Activated CD4-positive, alpha-beta T cell treated with anti-CD3 and anti-CD28 coated beads, Interleukin-2, amount 50 U/mL, for 24 hours (primary cell): ENCODE measurements at places on chromosomes 2 and 18.

- no peak for DNase-seq
These were observed 4.1 kb downstream of the ZEB2 start for GRCh38 chr2:144515696-144516410.

DNA sequence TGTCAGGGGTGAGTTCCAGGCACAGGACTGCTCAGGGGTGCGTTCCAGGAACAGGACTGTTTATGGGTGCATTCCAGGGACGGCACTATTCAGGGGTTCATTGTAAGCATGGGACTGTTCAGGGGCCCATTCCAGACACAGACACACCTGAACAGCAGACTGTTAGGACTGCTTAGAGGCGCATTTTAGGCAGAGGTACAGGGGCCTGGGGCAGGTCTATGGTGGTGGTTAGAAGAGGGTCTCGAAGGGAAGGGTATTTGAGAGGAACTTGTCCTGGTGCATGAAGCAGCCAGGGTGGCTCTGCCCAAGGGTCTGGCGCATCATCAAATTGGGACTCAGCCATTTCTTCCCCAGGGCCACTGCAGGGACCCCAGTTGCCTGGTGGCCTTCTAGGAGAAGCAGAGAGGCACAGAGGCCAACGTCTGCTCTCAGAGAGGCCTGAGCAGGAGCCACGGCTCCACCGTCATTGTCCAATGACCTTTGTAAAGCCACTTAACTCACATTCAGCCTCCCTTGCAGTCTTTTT, 14.8 kb upstream of the MLPH start:
- no peak for DNase-seq

DNA sequence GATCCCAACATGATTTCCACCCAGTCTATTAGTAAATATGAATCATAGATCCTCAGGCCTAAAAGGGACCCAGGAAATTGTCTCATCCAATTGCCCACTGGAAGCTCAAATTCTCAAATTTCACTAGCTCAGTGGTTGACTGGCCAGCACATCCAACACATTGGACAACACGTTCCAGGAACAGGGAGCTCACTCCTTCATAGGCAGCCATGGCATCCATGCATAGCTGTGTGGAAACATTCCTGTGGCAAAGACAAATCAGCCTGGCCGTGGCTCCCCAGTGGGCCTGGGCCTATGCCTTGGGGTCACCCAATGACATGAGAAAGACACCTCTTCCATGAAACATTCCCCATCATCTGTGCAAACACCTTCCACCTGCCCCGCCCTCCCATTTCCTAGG, 261.1 kb downstream of the ANAPC1 start:
- no peak for DNase-seq

- no peak for DNase-seq
These were observed 912.2 kb upstream of the PIK3C3 start for GRCh38 chr18:41042866-41043265.

GRCh38 chr2:67046591-67046990, 350.5 kb upstream of the ETAA1 start:
- no peak for DNase-seq

DNA sequence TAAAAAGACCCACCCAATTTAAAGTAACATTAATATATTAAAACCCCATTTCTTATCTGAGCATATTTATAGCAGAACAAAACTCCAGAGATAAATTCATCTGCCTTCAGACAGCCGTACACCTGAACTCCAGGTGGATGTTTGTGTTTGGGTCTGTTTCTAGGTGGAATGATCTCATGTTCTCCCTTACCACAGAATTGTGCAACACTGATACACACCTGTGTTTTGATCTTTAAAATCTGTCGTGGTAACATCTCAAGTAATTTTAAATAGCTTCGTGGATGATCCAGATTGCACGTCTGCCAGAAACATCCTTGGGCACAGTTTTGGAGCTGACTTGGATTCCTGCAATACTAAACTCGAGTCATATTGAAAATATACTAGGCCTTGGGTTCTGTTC, 207.5 kb upstream of the FOSL2 start:
- DNase-seq = no peak

DNA sequence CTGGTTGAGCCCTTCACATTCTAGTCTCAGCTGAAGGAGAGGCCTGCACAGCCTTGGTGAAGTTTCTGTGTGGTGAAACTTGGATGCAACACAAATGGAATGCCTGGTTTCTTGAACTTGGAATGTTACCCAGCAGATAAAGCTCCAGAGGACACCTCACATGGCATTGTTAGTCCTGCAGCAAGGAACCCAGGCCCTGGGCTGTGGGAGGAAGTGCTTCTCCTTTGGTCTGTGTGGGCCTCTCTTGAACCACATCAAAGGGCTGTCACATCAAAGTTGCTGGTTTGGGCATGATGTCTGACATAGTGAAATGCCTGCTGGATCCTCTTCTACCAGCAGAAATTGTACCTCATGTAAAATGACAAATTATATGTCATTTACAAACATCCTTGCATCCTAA, 198.5 kb downstream of the FHOD3 start:
- DNase-seq = no peak

- no peak for DNase-seq
These were observed 194.4 kb downstream of the SLC8A1 start for GRCh38 chr2:40257340-40258134.

DNA sequence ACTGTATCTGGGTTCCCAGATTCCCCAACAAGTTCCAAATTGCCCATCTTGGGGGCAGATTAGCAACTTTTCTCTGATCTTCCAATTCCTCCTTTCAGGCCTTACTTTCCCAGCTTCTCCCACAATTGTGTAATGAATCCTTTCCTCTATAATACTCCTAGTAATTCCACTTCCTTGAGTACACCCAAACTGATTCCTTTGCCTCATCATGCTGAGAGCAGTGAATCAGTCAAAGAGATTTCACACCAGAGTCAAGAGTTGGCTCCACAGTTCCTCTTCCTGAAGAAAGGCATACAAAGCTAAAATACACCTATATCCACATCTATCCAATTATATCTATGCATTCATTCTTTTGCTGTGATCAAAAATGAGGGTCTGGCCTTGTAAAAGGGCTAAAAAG, 28.6 kb upstream of the DAPL1 start:
- no peak for DNase-seq

- DNase-seq = no peak
These were observed 39.2 kb upstream of the LOXHD1 start for GRCh38 chr18:46696268-46696667.

DNA sequence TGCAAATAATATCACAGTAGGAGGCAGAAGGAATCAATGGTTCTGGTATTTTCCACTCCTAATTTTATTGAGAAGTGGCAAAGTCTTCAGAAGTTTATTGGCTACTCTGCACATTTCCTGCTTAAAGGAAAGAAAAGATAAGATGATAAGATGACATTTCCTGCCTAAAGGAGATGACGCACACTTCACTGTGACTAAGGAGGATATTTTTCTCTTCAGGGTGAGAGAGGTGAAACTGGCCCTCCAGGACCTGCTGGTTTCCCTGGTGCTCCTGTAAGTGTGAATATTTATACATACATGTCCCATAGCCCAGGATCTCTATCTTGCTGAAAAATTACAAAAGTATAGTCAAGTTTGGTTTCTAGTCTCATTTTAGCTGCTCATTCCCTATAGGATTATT, 27.9 kb downstream of the COL3A1 start:
- no peak for DNase-seq

DNA sequence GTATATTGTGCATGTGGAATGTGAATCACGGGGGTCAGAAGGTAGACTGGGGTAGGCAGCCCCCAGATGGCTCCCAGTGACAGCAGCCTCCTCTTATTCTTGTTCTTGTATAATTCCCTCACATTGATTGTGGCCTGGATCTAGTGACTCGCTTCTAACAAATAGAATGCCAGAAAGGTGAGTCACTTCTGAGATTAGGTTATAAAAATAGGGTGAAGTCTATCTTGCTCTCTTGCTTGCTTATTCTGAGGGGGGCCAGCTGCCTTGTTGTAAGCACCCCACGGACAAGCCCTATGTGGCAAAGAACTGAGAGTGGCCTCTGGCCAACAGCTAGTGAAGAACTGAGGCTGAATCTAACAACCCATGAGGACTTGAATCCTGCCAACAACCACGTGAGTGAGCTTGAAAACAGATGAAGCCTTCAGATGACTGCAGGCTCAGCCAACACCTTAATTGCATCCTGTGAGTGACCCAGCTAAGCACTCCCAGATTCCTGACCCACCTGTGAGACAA, 15.6 kb upstream of the RMND5A start:
- no peak for DNase-seq

- no peak for DNase-seq
These were observed 3.2 kb downstream of the NOTO start for GRCh38 chr2:73205611-73206010.

DNA sequence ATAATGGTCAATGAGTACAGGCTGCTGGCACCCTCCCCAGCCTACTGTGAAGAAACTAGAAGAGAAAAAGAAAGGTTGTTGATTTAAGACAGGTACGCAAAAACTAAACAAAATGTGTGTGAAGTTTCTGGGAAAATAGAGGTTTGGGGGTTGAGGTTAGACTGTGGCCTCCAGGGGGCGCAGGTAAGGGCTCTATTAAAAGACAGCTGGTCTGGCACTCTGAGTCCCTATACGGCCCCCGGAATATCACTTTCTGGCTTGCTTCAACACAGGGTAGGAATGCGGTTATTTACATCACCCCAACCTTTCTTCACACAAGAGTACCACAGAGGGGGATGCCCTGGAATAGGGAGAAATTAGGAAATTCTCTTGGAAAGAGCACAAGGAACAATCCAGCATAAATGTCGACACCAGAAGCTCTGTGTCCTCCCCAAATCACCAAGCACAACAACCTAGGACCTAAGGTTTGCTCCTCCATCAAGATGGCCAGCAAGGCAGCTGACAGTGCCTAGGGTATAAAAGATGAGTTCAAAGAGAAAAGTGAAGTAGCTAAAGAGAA, 480.8 kb upstream of the KLHL29 start:
- no peak for DNase-seq

GRCh38 chr2:156590085-156590739, 154.0 kb downstream of the GPD2 start:
- DNase-seq = no peak

- DNase-seq = no peak
These were observed 52.8 kb downstream of the UNC80 start for GRCh38 chr2:209824391-209824790.

- DNase-seq = no peak
These were observed 51.1 kb upstream of the FN1 start for GRCh38 chr2:215487002-215487372.

- no peak for DNase-seq
These were observed 99.3 kb downstream of the MAP2 start for GRCh38 chr2:209523041-209523740.

GRCh38 chr2:28471214-28471613, 24.6 kb upstream of the PLB1 start:
- DNase-seq = no peak

GRCh38 chr2:74384051-74384450, 3.9 kb upstream of the DCTN1 start:
- DNase-seq = no peak

- DNase-seq = no peak
These were observed 320.2 kb downstream of the TMX3 start for GRCh38 chr18:68394705-68395104.

DNA sequence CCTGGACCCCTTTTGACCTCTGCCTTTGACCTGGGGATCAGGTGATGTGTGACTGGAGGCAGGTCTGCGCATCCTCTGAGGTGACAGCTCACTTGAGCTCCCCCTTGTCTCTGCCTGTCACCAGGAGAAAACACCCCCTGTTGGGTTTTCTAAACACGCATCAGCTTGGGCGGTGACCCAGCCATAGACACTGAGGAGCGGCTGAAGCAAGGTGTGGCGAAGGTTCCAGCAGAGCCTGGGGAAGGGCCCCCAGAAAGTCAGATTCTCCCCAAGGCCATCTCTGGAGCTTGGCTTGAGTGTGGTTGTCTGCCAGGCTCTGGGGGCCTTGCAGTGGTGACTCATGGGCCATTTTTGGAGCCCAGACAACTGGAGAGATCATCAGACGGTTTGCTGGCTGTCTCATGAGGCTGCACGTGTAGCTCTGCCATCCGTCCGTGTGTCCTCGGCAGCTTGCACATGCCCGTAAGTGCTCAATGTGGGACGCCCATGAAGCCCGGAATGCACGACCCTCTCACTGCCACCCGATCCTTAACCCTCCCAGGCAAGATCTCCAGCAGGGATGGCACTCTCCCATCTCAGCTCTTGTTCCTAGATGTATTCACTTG, 29.4 kb downstream of the SIX3 start:
- no peak for DNase-seq

GRCh38 chr2:18849841-18850578, 260.6 kb upstream of the NT5C1B start:
- no peak for DNase-seq

DNA sequence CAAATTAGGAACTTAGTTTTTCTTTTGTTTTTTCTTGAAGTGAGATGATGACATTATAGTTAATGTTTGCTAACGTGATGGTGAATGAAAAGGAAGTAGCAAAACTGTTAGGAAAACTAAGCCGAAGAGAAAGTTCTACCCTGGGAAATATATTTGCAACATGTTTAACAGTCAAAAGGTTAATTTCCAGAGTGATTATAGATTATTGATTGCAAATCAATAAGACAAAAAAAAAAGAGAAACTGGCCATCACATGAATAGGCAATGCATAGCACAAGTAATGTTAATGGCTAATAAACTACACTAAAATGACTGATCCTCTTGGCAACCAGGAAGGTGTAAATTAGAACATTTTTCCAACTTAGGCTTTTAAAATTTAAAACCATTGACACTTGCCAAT, 26.0 kb upstream of the AMMECR1L start:
- no peak for DNase-seq

DNA sequence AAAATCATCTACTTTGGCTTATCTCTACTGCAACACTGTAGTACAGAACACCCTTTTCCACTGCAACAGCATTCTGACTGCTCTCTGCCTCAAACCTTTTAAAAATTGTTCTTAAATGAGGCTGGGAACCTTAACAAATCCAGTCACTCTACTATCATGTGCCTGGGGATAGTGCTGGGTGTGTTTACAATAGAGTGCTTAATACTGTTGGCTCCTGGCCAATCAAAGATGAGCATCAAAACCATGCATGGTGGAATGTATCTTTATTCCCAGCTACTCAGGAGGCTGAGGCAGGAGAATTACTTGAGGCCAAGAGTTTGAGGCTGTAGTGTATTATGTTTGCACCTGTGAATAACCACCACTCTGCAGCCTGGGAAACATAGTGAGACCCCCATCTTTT, 7.4 kb downstream of the ANKAR start:
- DNase-seq = no peak

- no peak for DNase-seq
These were observed 451.9 kb upstream of the ZEB2 start for GRCh38 chr2:144971786-144972335.

GRCh38 chr2:233492751-233493150, 73.8 kb downstream of the USP40 start:
- DNase-seq = no peak

- no peak for DNase-seq
These were observed 11.0 kb downstream of the KIF5C start for GRCh38 chr2:148885988-148886387.
